ENCODE measurements at places on chromosomes 7 and 10.

DNA sequence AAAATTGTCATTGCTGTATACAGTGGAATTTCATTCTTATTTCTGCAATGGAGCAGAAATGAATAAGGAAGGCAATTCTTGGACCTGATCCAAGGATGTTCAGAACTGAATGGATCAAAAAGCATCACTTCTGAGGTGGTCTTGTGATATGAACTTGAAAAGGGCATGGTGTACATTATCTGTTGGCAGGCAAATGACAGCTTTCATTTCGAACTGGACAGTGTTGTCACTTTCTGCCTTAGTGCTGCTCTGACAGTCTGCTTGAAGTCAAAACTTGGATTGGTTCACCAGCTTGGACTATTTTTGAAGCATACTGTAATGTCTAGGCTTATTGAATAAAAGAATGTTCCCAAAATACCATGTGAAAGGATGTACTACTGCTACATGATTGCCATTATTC is 52.0 kb downstream of the VCL start:
- no peak for DNase-seq

DNA sequence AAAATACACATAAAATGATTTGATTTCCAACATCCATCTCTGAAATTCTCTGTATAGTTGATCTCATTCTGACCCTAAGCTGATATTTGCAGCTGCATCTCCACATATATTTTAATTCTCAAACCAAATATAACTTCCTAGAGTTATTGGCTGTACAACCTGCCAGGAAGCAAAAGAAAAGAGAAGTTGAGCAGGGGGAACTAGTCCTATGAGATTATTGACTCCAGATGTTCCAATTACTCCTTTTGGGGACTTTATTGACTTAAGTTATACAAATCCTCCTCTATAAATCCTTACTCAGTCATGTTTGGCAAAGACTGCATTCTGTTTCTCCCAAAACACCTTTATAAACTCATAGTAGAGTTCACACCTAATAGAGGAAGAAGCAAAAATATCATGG is 599.4 kb upstream of the ANKRD30A start:
- DNase-seq = no peak

DNA sequence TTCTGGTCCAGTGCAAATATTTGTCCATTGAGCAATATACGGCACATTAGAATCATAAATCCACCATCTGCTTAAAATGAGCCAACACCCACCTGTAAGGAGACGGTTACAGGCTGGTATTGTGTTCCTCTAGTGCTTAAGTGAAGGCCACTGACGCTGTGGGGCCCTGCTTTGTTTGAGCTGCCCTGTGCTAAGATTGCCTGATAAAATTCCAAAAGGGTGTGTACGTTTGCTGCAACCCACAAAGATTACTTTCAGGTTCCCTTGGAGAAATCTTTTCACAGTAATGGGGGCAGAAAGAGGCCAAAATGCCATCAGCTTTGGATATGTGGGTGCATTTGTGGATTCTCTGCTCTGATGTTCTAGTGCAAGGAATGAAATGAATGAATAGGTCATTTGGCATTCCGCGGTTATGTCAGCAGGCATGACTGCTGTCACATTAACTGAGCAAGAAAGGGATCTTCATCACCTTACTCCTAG is 34.4 kb downstream of the AGR3 start:
- DNase-seq = no peak

DNA sequence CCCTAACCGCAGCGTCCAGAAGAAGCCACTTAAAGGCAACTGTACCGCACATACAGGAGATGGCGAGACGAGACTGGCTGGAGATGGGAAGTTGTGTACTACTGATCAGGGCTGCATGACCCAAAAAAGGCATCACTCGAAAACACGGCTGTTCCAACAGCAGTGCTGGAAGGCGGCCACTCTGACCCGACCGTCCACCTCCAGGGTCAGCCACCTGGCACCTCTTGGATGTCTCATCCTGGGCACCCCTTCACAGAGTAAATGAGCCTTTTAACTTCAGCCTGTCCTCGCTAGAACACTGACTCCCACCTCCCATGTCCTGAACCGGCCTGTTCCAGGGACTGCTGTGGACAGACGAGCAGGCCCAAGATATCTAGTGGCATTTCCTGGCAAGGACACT is 180.7 kb downstream of the DIP2C start:
- DNase-seq = no peak

DNA sequence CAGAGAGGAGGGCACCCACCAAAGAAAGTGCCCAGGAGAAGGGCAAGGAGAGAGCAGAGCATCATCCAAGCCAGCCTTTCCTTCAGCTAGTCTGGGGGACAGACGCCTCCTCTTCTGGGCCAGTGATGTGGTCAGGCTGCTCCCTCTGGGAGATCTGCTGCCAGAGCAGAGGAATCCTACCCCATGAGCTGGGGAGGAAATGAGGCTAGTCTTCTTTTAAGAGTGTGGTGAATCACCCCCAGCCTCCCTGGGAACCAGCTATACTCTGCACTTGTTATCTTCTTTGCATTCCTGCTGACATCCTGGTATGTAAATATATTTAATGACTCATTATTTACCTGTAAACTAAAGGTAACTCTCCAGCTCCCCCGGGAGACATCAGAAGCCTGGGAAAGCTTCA is 41.6 kb upstream of the EPHB6 start:
- no peak for DNase-seq

- no peak for DNase-seq
These were observed 189.8 kb downstream of the HECW1 start for GRCh38 chr7:43302211-43302711.

DNA sequence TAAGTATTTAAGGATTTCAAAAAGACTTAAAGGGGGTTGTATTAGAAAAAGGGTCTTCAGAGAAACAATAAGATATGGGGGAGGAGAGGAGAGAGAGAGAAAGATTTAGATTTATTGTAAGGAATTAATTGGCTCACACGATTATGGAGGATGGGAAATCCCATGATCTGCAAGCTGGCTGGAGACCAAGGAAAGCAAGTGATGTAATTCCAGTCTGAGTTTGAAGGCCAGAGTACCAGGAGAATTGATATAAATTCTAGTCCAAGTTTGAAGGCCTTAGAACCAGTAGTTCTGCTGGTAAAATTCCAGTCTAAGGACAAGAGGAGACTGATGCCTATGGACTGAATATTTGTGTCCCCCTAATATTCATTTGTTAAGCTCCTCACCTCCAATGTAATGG is 20.6 kb upstream of the SLC13A1 start:
- no peak for DNase-seq

DNA sequence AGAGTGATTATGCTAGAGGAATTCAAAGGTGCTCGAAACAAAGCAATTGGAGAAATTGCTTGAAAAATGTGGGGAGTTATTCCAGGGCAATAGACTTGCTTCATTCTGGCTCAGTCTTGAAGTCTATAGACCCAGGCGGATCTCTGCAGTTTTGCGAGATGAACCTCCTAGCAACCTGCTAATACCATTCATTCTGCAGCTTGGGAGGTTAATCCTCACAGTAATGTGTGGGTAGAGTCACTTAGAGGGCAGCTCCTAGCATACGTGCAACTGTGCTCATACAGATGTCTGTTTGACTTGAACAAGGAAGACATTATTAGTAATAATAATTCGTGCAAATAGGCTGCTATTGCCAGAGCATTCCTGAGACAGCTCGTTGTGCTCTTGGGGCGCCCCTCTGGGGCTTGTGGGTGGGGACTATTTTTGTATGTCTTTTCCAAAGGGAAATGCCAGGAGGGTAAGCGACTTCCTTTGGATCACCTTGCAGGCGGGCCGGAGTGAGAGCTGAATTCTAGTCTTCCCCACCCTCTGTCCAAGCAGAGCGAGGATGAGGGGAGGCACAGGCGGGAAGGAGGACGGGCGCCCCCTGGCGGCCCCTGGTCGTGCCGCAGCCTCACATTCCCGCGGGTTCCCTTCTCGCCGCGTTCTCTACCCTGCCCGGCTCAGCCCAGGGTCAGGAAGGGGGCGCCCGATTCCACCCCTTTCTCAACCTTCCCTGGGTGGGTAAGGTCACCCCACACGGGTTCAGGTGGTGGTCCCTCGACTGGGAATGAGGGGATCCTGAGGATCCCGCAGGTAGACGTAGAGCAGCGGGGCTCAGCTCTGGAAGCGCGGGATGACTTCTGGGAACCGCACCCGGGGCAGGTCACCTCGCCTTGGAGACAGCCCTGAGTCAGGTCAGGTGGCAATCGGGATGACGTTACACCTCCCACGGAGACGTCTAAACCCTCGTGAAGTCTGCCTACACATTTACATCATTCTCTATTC is 241.5 kb downstream of the PHTF2 start:
- DNase-seq = no peak

DNA sequence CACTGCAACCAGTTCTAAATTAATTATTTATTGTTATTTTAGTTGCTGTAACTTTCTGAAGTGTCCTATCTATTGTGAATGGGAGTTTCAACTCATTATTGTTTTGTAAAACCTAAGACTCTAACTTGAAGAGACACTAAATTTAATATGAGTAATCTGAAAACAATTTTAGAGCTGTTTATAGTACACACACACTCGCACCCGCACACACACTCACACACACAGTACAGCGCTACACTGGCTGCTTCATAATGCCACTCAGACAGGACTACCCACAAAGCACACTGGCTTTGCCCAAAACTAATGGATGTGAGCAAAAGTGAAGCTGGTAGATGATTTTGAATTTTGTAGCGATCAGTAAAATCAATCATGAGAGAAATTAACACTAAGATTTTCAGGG is 238.9 kb upstream of the ETV1 start:
- DNase-seq = no peak

- DNase-seq = no peak
These were observed 243.9 kb downstream of the GLRX3 start for GRCh38 chr10:130380056-130380455.

- no peak for DNase-seq
These were observed 3.1 kb downstream of the COL13A1 start for GRCh38 chr10:69804775-69805174.

- no peak for DNase-seq
These were observed 175.6 kb downstream of the OTUD1 start for GRCh38 chr10:23614483-23614882.

GRCh38 chr10:15469111-15469510 is 98.0 kb upstream of the FAM171A1 start:
- no peak for DNase-seq

DNA sequence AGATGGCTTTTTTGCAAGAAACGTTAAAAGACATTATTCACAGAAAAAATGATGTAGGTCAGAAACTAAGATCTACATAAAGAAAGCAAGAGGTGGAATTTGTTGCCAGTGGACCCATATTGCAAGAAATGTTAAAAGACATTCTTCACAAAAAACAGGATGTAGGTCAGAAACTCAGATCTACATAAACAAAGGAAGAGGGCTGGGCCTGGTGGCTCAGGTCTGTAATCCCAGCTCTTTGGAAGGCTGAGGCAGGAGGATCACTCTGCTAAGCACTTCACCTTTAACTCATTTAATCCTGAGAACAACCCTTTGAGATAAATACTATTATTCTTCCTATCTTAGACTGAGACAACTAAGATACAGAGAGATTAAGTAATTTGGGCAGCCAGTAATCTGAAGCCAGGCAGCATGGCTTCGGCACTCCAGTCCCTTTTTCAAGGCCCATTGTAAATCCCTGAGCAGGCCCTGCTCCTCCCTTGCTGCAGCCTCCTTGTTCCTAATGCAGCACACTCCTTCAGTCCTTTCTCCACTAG is 11.6 kb downstream of the ZFAND4 start:
- no peak for DNase-seq

DNA sequence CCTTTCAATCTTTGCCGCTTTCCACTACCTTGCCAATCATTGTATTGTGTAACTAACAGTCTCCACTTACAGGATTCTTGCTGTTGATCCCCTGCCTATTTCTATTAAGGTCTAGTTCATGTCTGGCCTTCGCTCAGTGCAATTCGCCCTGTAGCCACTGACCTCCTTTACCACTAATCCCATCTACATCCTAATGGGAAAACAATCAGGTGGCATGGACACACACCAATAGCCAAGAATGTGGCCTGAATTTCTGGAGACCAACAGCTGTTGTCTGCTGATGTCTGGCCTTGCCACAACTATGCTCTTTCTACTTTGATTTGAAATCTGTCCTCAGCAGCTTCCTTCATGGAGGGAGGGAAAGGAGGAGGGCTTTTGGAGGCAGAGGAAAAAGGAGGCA is 546.2 kb downstream of the SORCS3 start:
- no peak for DNase-seq

GRCh38 chr7:50727072-50727471 is 55.6 kb downstream of the GRB10 start:
- DNase-seq = no peak

DNA sequence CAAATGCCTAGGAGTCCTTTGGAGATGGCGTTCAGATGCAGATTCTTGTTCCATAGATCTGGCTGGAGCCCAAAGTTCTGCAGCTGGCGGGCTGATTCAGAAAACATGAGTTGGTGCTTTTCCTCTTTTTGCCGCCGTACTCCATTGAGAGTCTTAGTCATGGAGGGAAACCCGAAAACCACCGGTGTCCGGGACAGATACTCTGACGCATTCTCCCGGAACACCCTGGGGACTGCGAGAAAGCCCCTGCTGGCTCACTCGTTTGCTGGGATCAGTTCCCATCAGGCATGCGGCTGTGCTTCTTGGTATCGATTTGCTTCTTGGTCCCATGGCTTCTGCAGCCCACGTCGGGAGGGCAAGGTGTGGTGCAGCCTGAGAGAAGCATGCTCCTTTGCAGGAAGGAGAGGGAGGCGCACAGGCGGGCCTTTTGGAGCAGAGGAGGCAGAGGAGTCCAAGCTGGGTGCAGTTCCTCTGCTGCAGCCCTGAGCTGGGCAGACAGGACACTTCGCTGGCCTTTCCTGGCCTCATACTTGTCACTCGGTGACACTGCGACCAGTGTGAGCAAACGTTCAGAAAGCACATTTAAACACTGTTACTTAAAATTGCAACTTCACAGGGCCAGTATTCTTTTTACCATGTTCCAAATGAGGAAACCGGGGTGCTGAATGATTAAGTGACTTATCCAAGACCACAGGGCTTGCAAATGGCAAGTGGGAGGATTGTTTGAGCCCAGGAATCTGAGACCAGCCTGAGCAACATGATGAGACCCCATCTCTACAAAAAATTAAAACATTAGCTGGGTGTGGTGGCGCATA is 30.6 kb upstream of the PFKFB3 start:
- no peak for DNase-seq

GRCh38 chr7:121088870-121089269 is 100.4 kb downstream of the CPED1 start:
- DNase-seq = no peak

DNA sequence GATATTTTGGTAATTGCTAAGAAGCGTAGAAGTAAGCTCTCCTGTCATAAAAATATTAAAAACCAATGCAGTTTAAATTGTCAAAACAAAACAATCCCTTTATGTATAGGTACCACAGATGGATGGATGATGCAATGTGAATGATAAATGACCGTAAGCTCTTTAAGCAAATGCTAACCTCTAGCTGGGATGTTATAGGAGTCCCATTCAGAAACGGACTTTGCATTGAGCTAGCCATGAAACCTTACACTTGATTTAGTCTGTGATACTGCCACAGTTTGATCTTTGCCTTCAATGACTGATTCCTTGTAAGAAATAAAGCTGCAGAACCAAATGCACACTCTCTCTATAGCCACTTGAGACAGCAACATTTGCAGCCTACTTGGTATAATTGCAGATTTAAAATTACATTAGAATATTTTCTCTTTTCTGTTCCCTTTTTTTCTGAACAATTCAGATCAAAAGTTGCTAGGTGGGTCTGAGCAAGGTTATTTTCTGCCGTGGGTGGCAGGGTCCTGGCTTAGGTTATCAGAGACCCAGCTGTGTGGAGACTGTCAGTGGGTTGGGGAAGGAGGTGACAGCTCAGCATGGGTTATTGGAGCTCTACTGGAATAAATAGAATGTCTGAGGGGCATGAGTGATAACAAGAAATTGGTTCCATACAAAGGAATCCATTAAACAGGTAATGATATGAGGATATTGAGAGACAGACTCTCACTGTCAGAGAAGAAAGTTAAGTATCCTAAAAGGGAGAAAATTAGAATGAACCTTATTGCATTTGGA is 258.8 kb upstream of the CDC14C start:
- DNase-seq = no peak

Measured in stimulated activated CD4-positive, alpha-beta T cell treated with anti-CD3 and anti-CD28 coated beads, Interleukin-1b, Interleukin-23, amount 100 ng/mL, for 1 hour (primary cell).